ENCODE measurements at places on chromosomes 4 and X.

DNA sequence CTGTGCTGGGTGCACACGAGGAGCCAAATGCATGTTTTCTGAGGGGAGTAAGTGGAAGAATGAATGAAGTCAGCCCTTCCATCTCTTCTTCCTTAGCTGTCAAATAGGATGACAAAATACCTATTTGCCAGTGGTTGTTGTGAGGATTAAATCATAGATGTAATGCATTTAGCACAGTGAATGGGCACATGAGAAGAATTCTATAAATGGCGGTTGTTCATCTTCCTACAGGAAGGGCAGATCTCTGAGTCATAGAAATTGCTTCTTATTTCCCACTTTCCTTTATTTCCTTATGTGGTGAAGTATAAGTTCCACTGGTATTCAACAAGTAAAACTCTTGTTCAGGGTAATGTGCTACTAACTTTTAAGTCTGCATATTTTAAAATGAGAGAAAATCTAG, 83.1 kb downstream of the SORBS2 start:
- no peak for DNase-seq

- no peak for DNase-seq
Measured at GRCh38 chrX:109783701-109784079, 50.6 kb upstream of the ACSL4 start.

DNA sequence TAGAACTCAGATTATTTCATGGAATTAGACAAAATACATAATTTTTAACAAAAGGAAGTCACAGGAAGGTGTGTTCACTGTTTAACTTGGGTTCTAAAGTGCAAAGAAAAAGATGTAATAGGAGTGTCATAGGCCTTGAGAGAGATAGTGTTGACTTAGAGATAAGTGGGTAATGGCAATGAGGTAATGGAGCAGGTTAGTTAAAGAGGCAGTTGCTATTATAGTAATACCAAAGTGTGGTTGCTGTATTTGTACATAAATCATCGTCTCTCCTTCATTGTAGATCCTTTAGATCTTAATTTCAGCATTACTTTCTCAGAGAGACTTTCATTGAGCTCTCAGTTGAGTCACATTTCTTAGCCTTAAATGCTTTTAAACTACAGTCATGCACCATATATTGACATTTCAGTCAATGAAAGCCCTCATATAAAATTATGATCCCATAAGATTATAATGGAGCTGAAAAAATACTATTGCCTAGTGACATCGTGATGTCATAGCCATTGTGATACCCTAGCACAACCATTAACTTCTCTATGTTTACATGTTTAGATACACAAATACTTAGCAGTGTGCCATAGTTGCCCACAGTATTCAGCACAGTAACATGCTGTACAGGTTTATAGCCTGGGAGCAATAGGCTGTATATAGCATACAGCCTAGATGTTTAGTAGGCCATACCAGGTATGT, 245.4 kb downstream of the ADGRL3 start:
- DNase-seq, result no peak

DNA sequence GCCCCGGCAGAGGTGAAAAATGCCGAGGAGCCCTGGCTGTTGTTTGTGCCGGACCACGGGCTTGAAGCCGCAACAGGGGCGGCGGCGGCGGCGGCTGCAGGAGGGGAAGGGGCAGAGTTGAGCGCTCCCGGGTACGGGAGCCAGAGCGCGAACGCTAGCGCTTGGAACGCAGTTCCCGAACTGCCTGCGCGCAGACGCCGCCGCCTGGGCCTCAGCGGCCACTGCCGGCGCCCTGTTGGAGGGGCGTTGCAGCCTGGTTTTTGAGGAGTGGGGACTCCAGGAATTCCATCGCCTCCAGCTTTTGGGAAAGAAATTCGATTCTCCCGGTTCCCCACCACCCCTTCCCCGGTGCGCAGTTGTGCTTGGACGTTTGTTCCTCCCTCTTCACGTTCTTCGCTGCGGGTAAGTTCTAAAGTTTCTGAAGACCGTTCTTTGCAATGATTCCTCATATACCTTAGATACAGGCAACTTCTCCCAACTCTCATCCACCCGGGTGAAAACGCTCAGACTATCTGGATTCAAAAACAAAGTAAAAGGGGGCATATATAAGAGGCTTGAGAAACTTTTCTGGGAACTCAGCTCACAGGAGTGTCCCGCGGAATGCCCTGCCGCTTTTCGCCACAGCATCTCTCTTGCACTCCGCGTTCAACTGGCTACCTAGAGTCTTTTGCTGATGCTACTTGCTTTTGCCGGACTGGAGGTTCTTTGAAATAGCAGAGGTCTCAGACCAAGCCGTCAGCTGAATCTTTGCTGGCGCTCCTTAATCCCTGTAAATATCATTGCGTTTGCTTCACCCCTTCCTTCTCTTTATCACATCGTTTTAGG, 1.0 kb downstream of the FAT4 start:
- no peak for DNase-seq

DNA sequence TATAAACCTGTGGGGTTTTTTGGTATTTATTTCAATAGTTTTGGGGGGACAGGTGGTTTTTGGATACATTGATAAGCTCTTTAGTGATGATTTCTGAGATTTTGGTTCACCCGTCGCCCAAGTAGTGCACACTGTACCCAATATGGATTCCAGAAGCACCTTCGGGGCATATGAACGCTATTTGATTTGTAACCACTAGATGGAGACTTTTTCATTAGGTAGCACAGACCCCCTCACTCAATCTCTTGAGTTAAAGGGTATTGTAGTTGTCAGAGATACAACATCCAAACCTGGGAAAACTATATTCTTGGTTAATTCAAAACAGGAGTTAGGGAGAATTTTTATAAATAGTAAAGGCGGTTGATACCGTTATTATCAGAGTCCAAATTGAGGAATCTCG, 79.8 kb downstream of the SPANXN3 start:
- no peak for DNase-seq
